ENCODE measurements at places on chromosomes 2 and 18.

DNA sequence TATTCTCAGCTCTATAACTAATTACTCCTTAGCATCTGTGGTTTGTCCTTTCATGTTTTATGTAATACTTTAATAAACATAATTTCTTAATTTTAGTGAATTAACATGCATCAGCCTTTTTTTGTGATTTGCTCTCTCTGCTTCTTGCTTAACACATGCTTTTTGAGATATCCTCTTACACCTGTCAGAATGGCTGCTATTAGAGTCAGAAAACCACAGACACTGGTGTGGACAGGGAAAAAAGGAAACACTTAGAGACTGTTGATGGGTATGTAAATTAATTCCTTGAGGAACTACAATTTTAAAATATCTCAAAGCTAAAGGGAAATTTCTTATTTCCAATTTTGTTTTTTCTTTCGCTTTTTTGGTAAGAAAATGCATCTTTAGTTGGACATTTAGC is 549.0 kb downstream of the ZNF804A start:
- DNase-seq, result no peak

- DNase-seq, result no peak
Measured at GRCh38 chr2:31241625-31242270, 7.8 kb downstream of the EHD3 start.

- DNase-seq, result no peak
Measured at GRCh38 chr2:48725696-48726494, 29.6 kb downstream of the LHCGR start.

DNA sequence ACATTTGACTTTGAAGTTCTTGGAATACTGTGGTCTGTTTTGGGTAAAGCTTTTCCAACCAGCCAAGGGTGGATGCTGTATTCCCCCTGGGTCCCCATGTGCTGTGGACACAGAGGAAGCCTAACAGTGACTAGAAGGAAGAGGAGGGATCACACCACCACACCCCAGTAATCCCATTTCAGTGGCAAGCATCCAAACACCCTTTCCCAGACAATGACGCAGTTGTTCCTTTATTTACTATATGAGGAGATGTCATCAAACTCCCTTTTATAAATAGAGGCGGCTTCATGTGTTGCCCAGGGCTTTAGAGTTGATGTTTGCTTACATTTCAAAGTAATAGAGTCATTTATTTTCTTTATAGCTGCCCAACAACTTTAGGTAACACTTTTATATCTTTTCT is 959.4 kb upstream of the GYPC start:
- DNase-seq, result peak; percentile 3

DNA sequence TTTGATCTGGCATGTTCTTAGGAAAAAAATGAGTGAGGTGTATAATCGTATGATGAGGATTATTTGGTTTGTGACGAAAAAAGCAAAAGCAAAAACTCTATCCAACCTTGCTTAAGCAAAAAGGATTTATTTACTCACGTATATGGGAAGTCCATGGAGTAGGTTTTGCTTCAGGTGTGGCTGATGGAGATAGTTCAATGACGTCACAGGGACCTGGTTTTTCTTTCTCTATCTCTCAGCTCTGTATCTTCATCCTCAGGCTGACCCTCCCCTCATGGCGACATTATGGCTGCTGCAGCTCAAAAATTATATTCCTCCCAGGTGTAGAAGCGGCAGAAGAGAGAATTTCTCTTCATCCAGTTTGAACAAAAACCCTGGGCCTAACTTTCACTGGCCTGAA is 8.9 kb downstream of the TMSB10 start:
- DNase-seq, result no peak

- DNase-seq, result no peak
Measured at GRCh38 chr2:42977270-42978174, 185.1 kb upstream of the HAAO start.

DNA sequence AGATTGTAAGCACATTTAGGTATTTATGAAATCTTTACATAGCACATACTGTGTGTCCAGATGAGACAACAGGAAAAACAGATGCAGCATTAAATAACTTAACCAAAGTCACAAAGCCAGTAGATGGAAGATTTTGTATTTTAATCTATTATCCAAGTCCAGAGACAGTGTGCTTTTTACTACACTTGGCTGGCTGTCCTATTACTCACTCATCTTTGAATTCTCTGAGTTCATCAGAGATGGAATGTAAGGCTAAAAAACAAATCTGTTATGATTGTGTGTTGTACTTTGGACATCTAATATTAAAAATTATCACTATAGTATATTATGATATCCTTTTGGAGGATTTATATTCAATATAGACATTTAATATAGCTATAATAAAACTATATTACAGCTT is 1189.4 kb downstream of the DSC3 start:
- no peak for DNase-seq

GRCh38 chr2:95015261-95015912 is 10.1 kb upstream of the MAL start:
- no peak for DNase-seq

- no peak for DNase-seq
Measured at GRCh38 chr18:9507565-9508088, 32.3 kb downstream of the RALBP1 start.

- peak; percentile 49 for DNase-seq
Measured at GRCh38 chr2:70094978-70095719, 7.9 kb downstream of the PCBP1 start.

DNA sequence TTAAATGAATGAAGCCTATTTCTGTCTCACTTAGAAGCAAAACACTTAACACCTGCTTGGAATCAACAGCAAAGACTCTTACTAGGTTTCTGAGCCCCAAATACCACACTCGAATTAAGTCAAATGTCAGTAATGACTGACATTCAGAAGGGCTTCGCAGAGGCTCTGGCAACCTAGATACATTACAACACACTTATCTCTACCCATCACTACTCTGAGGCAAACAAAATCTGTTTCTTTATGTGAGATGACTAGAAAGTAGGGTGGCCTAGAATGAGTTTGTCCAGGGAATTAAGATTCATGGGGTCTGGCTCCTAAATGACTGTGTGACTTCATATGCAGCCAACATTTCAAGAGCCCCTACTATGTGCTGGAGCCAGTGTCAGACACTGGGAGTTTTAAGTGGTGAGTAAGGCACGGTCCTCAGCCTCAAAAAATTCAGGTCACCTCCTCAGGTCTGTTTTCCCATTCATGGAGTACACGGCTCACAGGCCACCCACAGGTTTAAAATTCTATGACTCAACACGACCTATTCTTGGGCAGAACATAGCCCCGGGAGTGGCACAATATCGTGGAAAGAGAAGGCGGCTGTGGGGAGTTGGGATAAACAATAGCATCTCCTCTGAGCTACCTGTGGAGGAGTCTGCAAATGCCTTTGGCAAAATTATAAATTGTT is 150.3 kb upstream of the ZFP36L2 start:
- no peak for DNase-seq

DNA sequence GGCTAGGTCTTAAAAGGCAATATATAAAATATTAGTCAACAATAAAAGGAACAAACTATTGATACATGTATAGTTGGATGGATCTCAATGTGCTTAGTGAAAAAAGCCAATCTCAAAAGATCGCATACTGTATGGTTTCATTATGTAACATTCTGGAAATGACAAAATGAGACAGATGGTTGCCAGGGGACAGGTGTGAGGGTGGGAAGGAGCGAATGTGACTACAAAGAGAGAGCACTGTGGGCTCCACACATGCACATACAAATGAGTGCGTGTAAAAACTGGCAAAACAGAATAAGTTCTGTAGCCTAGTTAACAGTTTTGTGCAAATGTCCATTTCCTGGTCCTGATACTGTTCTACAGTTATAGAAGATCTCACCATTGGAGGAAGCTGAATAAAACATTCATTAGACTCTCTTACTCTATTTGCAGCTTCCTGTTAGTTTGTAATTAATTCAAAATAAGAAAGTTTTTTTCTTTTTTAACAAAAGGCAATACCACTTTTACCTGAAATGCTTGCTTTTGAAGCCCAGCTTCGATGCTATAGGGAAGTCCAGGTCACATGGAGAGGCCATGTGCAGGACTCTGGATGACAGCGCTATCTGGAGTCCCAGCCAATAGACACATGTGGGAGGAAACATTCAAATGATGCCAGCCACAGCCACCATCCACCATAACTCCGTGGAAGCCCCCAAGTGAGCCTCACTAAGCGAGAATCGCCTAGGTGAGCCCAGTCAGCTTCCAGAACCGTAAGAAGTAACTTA is 21.0 kb upstream of the C2orf80 start:
- DNase-seq, result no peak

GRCh38 chr2:109377976-109378375 is 235.8 kb downstream of the SEPTIN10 start:
- no peak for DNase-seq

GRCh38 chr2:42095923-42096408 is 48.1 kb downstream of the PKDCC start:
- DNase-seq, result peak; percentile 78

DNA sequence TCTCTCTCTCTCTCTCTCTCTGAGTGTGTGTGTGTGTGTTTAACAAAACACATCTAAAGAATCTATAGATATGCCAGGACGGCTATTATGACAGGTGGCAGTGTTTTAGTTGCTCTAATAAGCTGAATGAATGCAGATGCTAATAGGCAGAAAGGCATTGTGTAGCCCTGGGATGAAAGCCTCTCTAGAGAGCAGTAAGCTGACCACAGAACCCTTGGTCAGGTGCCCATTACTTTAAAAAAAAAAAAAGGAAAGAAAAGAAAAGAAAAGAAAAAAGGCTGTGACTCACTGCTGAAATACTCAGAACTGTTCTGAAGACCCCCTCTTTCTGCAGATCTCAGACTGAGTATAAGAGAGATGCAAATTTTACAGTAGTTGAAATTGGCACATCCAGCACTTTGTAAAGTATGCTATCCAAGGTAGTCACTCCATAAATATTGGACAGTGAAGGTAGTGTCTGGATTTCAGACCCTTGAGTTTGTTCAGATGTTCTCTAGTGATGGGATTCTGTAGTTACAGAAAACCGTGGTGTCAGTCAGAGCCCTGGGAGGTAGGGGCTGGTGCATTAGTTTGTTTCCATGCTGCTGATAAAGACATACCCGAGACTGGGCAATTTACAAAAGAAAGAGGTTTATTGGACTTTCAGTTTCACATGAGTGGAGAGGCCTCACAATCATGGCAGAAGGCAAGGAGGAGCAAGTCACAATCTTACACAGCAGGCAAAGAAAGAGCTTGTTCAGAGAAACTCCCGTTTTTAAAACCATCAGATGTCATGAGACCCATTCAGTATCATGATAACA is 30.9 kb downstream of the OSBPL6 start:
- DNase-seq, result no peak

- peak; percentile 2 for DNase-seq
Measured at GRCh38 chr2:155815851-155816250, 516.7 kb downstream of the NR4A2 start.

- no peak for DNase-seq
Measured at GRCh38 chr2:241312082-241312481, 3.4 kb downstream of the HDLBP start.

DNA sequence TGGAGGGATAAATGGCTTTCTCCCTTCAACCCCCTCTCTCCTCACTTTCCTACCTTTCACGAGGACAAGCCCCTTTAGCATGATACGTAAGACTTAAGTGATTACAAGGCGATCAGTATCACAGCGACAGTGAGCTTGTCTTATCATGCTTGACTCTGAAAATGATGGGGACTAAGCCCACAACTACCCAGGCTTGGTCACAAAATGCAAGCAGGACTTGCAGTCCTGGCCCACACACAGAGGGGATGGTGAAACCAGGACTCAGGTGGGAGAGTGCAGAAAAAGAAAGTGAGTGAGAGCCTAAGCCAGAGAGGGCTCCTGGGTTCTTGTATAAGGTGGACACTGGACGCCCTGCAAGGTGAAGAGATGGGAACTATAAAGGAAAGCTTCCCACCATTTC is 95.7 kb upstream of the ARL4C start:
- no peak for DNase-seq

Measured in small intestine (tissue), 16 donors.